ENCODE measurements at places on chromosomes 5 and 9.

DNA sequence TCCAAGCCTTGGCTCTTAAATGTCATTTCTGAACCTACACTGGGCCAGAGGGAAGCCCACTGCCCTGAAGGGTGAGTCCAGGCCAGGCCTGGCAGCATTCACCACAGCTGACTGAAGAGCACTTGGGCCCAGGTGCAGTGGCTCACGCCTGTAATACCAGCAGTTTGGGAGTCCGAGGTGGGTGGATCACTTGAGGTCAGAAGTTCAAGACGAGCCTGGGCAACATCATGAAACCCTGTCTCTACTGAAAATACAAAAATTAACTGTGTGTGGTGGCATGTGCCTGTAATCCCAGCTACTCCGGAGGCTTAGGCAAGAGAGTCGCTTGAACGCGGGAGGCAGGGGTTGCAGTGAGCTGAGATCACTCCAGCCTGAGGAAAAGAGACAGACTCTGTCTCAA is 5.1 kb downstream of the CCIN start:
- no peak for DNase-seq

- DNase-seq = no peak
These were observed 41.6 kb downstream of the MYO10 start for GRCh38 chr5:16894236-16895057.

DNA sequence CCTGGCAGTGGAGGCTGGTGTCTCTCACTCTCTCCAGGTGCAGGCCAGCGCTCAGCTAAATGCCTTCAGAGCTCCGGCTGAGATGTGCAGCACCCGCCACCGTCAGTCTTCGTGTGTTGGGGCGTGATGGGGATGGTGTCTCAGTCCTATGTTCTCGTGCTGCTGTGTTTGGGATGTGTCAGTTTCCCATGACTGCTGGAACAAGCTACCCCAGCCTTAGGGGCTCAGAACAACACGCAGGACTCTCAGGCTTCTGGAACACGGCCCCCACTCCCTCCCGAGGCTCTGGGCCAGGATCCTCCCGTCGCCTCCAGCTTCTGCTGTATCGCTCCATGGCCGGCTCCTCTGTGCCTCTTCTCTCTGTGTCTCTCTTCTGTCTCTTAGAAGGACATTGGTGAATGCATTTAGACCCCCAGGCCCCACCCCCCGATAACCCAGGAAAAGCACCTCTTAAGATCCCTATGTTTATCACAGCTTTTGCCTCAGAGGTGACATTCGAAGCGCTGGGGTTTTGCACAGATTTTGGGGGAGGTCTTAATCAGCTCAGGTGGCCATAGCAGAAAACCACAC is 9.6 kb upstream of the CEP72 start:
- no peak for DNase-seq

DNA sequence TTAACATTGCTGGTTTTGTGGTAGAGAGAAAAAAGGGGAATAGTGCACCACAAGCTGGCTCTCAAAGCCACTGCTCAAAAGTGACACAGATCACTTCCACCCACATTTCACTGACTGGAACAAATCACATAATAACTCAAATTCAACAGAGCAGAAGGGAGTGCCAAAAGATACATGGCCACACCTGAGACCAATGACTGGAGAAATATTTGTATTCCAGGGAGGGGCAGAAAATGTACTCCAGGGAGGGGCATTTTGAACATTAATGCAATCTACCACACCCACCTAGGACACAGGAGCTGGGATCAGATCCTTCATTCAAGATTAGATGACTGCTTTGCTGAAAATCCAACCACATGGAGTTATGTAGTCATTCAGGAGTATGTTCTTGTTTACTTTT is 44.8 kb upstream of the ALDOB start:
- DNase-seq = no peak

- DNase-seq = no peak
These were observed 412.8 kb downstream of the TLE4 start for GRCh38 chr9:79984429-79985067.

GRCh38 chr9:129109537-129109903 is 1.1 kb downstream of the CRAT start:
- peak; percentile 31 for DNase-seq

DNA sequence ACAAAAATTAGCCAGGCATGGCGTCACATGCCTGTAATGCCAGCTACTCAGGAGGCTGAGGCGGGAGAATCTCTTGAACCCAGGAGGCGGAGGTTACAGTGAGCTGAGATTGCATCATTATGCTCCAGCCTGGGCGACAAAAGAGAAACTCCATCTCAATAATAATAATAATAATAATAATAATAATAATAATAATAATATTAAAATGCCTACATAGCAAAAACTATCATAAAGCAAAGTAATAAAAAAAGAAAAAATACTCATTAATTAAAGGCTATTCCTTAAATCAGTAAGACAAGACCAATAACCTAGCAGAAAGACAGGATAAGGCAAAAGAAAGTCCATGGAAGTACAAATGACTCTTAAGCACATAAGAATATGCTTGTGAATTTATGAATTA is 50.0 kb downstream of the MRPS27 start:
- no peak for DNase-seq

GRCh38 chr5:2193542-2194235 is 311.0 kb upstream of the IRX4 start:
- no peak for DNase-seq

DNA sequence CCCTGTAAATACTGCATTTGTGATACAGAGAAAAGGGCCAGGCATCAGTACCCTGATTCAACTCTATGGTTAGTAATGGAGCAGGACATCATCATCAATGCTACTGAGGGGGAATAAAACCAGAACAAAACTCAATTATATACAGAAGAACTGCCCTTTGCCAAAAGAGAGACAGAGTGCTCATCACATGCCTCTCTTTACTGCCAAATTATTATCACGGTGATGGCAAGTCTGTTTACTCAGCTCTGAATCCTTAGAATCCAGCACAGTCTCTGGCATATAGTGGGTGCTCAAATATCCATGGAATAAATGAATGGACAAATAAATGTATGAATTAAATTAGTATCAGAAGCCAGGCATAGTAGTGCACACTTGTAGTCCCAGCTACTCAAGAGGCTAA is 130.2 kb downstream of the TTC39B start:
- no peak for DNase-seq

DNA sequence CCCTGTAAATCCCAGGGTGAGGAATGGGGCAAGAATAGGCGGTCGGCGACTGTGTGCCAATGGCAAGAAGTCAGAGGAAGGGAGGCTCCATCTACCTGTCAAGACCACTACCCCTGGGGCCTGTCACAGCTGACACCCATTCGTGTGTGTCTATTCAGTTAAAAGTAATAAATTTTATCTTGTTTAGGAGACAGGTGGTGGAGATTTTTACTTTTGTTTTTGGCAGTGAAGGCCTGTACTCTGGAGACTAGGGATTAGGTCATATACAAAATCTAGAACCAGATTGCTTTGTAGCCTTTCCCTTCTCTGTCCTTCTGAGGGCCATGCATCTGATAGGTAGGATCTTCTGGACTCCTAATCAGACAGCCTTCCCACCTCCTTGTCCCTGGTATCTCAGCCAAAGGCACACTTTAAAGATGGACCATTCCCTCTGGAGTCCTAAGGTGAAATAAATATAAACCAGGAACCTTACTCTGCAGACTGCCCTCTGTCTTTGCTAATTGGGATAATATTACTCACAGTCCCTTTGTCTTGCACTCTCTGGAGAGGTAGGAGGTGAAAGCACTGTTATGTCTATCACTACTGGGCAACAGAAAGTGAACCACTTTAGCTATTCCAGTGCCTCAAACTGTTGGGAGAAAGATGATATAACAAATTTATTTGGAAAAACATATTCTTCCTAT is 213.2 kb upstream of the ACTBL2 start:
- DNase-seq = no peak

DNA sequence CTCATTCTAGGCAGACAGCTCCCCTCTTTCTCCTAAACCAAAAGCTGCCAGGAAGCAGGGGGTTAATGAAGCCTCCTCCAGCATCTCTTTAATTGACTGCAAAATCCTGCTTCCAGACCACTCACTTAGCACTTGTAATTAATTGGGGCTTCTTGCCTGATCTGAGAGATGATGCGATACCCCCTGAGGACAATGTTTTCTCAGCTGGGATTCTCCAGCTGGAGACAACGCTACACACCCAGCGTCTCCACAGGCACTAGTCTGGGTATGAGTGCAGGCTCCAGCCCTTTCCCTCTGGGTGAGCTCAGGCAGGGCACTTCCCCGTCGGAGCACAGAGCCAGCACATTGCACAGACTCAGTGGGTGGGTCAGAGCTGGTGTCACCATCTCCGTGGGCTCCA is 16.1 kb downstream of the CPLX2 start:
- no peak for DNase-seq

DNA sequence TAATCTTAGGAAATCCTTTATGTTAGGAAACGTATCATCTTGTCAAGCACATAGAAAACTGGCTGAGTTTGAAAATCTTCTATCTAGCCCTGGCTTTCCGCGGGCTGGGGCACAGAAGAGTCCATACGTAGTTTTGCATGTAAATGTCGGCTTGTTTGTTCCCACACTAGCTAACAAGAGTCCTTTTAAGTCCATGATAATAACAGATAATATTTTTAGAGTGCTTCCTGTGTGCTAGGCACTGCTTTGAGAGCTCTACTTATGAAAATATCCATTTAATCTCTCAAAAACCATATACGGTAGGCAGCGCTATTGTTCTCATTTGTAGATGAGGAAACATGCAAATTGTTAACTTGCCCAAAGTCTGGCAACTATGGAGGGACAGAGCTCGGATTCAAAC is 40.5 kb downstream of the FYB1 start:
- DNase-seq = no peak

- no peak for DNase-seq
These were observed 263.7 kb upstream of the DAPK1 start for GRCh38 chr9:87233899-87234455.

DNA sequence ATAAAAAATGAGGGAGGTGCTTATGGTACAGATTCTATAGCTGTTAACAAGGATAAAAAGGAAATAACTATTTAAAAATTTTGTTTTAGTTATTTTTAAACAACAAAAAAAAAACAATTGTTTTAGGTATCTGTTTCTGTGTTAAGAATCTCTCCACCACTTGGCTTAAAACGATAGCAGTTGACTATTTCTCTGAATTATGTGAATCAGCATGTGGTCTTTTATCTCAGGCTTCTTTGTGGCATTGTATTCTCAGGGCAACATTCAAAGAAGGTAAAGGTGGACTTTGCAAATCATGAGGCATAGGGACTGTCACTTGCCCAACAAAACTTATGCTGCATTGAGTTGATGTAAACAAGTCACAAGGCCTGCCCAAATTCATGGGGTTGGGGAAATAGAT is 55.2 kb downstream of the ERBIN start:
- DNase-seq = peak; percentile 9

- DNase-seq = peak; percentile 24
These were observed 5.0 kb downstream of the RELL2 start for GRCh38 chr5:141641634-141642267.

DNA sequence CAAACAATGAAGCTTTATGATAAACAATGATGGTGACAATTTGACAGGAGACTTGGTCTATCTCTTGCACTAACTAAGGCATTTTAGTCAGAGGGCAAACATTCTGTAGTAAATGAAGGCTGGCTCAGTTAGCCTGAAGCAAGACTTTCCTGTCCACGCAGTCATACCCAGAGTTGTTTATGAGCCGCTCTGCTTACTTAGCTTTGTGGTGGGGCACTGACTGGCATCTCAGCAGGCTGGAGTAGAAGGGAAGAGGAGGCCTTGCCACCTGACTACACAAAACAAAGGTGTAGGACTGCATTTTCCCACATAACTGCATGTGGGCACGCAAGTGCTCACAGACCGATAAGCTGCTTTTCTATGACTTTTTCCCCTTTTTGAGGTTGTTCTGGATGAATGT is 133.7 kb upstream of the EPB41L4A start:
- DNase-seq = no peak

DNA sequence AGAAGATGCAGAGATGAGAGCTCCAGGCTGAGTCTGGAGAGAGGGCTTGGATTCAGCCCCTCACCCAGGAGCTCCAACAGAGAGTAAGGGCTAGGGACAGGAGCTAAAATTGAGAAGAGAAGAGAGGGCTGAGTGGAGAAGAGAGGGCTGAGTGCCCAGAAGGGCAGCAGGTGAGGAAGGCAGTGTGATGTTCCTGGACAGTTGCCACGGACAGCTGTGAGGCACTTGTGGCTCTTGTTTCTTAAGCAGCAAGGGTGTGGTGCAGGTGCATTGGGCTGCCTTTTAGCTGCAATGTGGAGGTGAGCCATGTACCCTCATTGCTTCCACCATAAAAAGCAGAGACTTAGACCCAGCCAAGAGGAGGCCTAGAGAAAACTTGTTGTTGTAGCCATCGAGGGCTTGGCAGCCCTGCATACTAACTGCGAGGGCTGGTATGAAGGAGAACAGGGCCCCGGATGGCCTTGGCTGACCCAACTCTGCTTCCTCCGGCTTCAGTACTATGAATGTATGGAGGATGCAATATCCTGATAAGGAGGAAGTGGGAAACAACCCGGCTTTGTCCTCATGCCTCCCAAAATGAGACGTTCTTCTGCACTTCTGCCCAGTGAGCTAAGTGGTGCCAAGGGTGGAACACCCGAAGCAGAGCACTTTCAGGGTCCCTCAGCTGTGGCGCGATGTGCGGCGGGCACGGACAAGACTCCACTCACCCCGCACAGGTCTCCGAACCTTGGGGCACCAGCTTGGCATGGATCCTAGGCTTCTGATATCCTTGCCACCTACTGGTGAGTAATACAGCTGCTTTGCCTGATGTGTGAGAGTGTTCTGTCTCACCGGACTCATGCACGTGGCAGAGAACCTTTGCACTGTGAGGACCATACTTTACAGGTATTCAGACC is 65.2 kb downstream of the LRRC70 start:
- no peak for DNase-seq

Data from inflammatory macrophage (primary cell).